Fibroblast of skin of right biceps (primary cell): ENCODE measurements at places on chromosomes 5 and 9.

- no peak for DNase-seq
Observed at GRCh38 chr9:6977761-6978160, 220.0 kb downstream of the KDM4C start.

GRCh38 chr9:35882263-35882848, 12.2 kb upstream of the OR13J1 start:
- DNase-seq = peak; percentile 69

DNA sequence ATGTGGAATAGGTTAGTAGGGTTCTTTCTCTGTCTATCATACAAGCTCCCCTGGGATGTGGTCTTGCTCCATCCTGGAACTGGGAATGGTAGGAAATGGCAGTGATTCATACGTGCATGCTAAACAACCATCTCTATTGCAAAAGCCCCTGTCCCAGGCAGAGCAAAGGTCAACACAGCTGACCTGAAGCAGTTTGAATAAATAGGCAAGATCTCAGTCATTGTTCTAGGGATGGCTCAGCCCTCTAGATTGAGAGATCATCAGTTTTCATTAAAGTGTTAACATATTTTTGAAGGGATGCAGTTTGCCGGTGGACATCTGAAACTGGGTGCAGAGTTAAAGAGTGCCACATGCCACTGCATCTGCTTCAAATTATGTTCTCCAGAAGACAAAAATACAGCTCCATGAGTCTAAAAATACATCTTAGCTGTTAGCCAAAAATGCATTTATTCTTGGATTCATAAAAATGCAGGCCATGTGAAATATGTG, 224.1 kb downstream of the ESM1 start:
- DNase-seq = peak; percentile 99

- no peak for DNase-seq
Observed at GRCh38 chr9:112894699-112895098, 4.0 kb upstream of the SLC46A2 start.

GRCh38 chr5:172245703-172246125, 37.9 kb downstream of the UBTD2 start:
- peak; percentile 19 for DNase-seq

GRCh38 chr5:61394793-61395192, 62.7 kb downstream of the ZSWIM6 start:
- no peak for DNase-seq
